Muscle of leg (tissue), 16 donors: ENCODE measurements at places on chromosomes 7 and 10. TPM values are rescaled to one million over a fixed set of nuclear protein-coding genes. Genes with fewer than 3 reads are reported as not detected.

The BET1 gene
- polyA plus RNA-seq = 24.7 TPM

The CALML5 gene
- polyA plus RNA-seq = not detected

The PAPOLB gene
- 0.07 TPM for polyA plus RNA-seq

The MRLN gene
- polyA plus RNA-seq = 162 TPM

The STAG3 gene
- polyA plus RNA-seq = 13.5 TPM

The CYP2E1 gene
- 1.9 TPM for polyA plus RNA-seq

The MKX gene
- polyA plus RNA-seq = 5.9 TPM

The GJD4 gene
- 17.7 TPM for polyA plus RNA-seq
